ENCODE measurements at places on chromosomes 3 and 15.

GRCh38 chr3:38126121-38126892 is 10.6 kb downstream of the ACAA1 start:
- no peak for DNase-seq

- no peak for DNase-seq
These were observed 12.6 kb downstream of the RORA start for GRCh38 chr15:61216519-61216918.

GRCh38 chr3:62805580-62806277 is 69.5 kb downstream of the CADPS start:
- DNase-seq, result no peak

DNA sequence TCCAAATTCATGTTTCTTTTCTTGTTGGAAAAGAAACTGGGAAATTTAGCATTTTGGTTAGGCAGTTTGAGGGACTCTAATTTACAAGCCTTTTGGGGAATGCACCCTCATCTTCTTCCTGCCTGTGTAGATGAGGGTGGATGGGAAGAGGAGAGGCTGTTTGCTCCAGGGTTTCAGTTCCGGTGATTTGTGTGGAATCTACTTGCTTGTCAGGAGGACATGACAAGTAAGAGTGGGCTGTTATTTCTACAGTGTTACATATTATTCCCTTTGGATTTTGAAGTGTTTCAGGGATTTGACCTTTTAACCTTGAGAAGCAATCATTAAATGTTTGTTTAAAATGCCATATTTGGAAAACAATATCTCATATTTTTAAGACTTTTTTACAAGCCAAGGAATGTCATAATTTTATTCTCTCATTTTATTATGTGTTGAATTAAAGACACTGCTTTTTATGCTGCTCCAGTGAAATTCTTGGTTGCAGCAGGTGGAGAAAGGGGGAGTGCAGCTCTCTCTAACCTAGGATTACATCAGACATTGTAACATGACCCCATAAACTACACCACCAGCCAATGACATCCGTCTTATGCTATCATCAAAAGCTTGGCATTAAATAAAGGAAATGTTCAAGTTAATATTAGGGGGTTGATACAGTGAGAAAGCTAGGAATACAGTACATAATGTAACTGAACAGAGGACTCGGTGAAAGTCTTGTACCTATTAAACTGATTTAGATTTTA is 30.2 kb downstream of the PLAAT1 start:
- DNase-seq, result no peak

GRCh38 chr15:55977231-55977630 is 16.2 kb downstream of the NEDD4 start:
- no peak for DNase-seq

DNA sequence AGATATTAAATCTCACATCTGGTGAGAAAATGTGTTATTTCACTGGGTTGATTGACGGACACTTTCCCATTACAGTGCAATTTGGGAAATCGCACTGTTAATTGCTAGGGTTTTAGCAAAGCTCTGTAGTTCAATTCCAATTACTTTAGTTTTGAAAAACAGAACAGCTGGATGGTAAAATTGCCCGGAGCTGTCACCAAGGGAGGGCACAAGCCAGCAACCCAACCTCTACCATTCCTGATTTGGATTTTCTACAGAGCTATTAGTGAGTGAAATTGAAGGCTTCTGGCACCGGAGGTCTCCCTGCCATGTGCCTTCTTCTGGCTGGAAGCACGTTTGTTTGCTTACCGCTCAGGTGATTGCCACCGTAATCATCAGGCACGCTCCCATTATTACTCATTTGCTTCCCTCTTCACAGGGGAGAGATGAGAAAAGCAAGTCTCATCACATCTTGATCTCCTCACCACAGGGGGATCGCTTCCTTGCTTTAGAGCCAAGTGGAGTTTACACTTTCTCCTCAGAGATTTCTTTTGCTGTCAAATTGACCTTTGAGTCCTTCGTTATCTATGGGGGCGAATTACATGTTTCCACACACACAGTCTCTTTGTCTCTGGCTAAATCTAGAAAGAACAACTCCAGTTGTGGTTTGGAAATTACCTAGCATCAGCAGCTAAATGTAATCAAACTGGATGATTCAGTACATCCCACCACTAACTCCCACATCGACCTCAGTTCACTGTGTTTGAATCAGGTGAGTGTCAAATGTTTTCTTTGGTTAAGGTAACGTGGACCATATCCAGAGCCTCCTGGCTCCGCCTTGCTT is 421.7 kb upstream of the GOLIM4 start:
- DNase-seq, result no peak

DNA sequence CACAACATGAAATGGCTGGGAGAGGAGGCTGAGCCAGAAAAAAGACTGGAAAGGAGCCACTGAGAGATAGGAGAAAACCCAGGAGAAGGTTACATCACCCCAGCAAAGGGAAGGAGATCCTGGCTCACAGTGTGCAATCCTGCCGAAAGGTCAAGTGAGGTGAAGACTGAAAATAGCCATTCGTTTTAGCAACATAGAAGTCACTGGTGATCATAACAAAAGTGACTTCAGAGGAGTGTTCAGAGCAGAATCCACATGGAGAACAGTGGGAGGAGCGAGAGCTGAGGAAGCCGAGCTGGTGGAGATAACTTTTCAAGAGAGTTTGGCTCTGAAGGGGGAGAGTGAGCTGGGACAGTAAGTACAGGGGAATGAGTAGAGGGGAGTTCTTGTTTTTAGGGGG is 5.4 kb upstream of the HEG1 start:
- DNase-seq, result no peak

DNA sequence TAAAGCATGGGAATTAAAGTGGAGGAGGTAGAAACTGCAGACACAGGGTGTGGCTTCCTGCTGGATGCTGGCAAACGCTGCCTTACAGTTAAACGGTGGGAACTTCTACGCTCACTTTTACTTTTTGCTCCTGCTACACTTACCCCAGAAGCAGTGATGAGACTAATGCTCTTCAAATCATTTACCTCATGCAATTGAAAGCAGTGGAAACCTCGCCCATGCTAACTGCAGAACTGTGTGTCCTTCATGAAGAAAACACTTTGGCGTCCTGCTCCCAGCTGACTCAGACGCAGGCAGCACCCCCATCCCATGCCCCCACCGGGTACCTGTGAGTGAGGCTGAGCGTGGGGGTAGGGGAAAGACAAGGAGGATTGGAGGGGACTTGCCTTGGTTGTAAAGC is 31.8 kb downstream of the UPK1B start:
- DNase-seq, result no peak

GRCh38 chr3:11204697-11205348 is 50.5 kb downstream of the HRH1 start:
- DNase-seq, result no peak

- no peak for DNase-seq
These were observed 46.8 kb upstream of the LPP start for GRCh38 chr3:188106887-188107830.

DNA sequence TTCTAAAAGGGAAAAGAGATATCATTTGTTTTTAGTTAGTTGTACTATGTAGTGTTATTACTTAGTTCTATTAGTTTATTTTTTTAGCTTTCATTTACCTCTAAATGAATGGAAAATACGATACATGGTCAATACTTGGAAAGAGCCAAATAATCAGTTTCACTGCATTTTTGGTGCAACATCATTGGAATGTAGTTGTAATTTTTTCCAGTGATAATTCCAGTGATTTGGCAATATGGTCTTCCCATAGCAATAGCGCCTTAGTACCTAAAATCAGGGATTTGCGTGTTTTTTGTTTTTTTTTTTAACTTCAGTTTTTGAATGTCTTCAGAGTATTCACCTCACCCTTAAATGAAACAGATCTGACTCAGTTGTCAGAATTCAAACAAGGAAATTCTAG is 41.8 kb downstream of the RAB8B start:
- DNase-seq, result no peak

- no peak for DNase-seq
These were observed 170.2 kb downstream of the FNDC3B start for GRCh38 chr3:172209333-172210321.

- no peak for DNase-seq
These were observed 15.7 kb downstream of the SCAANT1 start for GRCh38 chr3:63896332-63897030.

- no peak for DNase-seq
These were observed 80.6 kb downstream of the ULK4 start for GRCh38 chr3:41881233-41881821.

- DNase-seq, result no peak
These were observed 13.6 kb upstream of the TBL1XR1 start for GRCh38 chr3:177210744-177211502.

GRCh38 chr15:86016750-86017149 is 62.9 kb upstream of the AGBL1 start:
- DNase-seq, result no peak

- DNase-seq, result no peak
These were observed 250.8 kb downstream of the TBC1D5 start for GRCh38 chr3:17491601-17492000.

DNA sequence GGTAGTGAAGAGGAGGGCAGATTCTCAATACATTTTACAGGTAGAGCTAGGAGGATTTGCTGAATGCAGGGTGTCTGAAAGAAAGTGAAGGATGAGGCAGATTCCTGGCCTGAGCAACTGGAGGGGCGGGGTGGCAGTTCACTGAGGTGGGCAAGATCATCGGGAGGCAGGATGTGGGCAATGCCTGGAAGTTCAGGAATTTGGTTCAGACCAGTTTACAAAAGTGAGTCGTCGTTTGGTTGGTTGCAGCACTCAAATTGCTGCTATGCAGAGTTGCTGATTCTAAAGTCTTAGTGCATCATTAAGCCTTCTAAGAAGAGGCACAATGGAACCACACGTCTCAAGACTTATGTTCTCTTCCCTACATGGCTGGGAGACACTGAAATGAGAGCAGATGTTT is 134.0 kb downstream of the MFSD1 start:
- no peak for DNase-seq

- no peak for DNase-seq
These were observed 202.4 kb upstream of the PRICKLE2 start for GRCh38 chr3:64427671-64428070.

DNA sequence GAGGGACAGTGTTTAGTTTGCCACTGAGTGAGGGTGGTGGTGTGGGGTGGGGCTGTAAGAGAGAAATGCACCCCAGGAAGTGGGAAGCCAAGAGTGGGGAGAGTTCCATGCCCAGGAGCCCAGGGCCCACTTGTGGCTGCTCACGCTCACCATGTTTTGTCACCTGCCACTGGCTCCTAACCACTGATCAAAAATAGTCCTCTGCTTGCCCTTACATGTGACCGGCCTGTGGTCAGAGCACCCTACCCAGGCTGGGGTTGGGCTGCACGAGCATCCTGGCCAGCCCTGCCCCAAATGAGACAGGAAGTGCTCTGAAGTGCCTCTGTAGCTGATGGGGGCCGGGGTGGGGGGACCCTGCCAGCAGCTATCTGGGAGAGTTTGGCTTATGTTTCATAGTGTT is 216.3 kb downstream of the RPLP1 start:
- DNase-seq, result peak; percentile 44

DNA sequence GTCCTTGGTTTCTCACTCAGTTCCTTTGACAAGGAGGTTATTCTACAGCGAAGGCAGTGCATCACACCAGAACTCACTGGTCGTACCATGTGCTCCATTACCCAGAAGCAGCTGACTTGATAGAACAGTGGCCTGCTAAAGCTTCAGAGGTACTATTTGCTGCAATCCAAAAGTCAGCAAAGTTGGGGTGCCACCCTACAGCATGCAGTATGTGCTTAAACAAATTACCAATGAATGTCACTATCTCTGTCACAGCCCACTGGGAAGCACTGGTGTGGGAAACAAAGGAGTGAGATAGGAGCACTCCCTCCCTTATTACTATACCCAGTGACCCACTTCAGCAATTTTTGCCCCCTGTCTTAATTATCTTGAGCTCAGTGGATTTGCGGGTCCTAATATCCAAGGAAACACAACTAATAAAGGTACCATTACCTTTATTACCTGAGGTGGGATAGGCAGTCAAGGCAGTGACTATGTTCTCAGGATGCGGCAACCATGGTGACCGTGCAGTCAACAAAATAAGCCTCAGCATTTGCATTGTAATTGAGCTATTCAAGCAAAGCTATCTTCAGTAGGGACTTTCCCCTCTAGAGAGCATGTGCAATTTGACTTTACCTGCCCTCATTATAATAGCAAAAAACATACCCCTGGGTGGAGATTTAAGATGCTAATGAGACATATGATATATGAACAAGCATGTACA is 199.4 kb downstream of the OCA2 start:
- DNase-seq, result no peak

- DNase-seq, result no peak
These were observed 366.7 kb downstream of the ERC2 start for GRCh38 chr3:56101576-56101975.

GRCh38 chr3:15337963-15338362 is 5.6 kb upstream of the SH3BP5 start:
- DNase-seq, result no peak

DNA sequence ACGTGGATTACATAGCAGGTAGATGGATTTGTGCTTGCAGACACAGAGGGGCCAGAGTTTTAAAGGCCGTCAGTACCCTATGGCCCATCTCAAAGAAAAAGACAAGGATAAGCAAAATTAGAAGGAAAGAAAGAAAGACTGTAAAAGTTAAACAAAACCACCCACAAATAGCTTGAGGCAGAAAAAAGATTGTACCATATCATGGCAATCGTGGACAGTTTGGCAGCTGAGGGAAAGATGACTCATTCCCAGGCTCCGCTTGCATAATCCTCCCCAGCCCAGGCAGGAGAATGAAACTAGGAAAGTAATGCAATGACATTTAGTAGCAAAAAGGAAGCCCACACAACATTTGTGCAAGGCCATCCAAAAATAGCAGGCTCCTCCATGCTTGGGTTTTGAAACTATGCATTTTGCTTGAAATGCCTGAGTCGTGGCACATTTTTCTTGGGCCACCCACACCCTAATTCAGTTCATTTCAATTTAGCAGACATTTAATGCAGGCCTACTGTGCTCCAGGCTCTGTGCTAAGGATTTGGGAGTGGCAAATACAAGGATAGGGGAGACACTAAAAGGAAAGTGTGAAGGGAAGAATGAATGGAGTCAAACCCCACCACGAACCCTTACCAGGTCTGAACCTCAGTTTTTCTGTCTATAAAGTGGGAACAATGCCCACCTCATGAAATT is 40.9 kb upstream of the SMAD3 start:
- DNase-seq, result no peak

- no peak for DNase-seq
These were observed 805.9 kb downstream of the AGBL1 start for GRCh38 chr15:86885616-86886015.
